ENCODE measurements at places on chromosomes 4 and X.

DNA sequence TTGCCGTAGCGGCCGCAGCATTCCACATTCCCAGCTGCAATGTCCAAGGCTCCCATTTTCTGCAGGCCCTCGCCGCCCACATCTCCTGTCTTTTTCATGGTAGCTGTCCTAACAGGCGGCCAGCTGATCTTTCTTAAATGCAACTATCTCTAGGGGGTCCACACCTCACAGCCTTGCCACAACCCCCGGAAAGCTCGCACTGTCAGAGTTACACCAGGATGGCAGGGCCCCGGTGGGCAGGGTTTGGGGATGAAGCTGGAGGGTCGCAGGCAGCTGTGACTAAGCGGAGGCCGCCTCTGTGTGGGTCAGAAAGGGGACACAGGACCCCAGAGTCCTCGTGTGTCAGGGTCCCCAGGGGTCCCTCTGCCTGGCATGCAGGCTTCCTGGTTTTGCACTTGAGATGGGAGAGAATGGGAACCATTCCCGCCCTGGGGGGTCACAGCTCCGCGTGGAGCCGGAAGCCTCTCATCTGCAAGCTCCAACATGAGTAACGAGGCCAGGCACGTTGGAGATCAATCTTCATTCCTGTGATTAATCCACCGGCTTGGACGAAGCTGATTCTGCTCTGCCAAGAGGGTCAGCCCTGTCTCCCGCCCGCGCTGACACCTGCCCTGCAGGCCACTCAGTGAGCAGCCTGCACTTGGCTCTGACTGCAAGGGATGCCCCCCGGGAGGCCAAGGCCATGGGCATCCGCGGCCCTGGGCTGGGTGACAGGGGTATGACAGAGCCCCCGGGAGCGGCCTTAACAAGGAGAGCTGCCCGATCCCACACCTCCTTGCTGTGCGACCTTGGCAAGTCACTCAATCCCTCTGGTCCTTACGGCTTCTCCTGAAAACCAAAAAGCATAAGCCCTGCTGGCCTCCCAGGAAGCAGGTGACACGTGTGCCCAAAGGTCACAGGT is 97.9 kb downstream of the ADRA2C start:
- no peak for DNase-seq

DNA sequence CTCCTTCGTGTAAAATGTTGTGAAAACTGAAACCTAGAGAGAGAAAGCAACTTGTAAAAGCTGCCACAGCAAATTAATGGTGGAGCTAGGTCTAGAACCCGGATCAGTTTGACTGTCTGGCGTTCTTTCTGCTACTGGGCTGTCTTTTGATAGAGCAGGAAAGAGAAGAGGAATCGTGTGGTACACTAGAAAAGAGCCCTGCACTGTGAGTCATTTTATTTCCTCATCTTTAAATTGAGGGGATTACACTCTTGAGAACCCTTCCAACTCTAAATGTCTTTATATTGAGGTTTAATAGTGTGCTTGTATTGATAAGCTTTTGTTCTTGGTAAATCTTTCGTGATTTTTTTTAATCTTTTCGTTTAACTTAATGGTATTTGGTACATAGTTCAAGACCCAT is 4.3 kb downstream of the WDR44 start:
- no peak for DNase-seq

GRCh38 chrX:33970028-33970967 is 161.8 kb downstream of the FAM47A start:
- no peak for DNase-seq

DNA sequence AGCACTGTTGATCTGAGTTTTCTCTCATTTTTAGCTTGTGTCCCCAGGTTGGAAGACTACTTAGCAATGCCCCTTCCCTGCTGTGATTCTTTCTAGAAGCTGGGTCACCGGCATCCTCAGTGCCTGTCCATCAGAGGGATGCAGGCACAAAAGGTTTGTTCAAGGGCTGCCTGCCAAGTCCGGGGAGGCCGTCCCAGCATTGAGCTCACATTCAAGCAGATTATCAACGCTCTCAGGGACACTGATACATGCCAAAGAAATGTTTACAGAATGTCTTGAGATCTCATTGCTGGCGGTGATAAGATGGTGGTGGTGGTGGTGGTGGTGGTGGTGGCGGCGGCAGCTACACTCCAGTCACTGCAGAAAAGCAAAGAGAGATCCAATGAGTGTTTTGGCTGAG is 79.6 kb upstream of the VCX3A start:
- no peak for DNase-seq

DNA sequence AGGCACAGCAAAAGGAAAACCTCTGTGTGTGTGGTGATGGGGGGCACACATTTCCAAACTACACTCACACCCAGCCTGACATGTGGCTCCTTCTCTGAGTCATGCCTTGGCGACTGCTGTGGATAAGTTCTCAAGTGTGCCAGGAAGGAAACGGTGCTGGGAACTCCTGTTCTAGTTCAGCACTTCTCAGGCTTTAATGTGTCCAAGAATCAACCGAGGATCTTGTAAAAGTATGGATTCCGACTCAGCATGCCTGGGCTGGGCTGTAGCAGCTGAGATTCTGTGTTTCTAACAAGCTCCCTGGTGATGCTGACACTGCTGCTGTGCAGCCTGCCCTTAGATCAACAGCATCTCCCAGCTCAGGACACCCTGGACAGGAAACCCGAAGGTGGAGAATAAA is 20.2 kb downstream of the CLNK start:
- no peak for DNase-seq

GRCh38 chrX:42755815-42756214 is 22.1 kb downstream of the PPP1R2C start:
- no peak for DNase-seq

- no peak for DNase-seq
These were observed 335.2 kb downstream of the FBXW7 start for GRCh38 chr4:152200511-152201333.

DNA sequence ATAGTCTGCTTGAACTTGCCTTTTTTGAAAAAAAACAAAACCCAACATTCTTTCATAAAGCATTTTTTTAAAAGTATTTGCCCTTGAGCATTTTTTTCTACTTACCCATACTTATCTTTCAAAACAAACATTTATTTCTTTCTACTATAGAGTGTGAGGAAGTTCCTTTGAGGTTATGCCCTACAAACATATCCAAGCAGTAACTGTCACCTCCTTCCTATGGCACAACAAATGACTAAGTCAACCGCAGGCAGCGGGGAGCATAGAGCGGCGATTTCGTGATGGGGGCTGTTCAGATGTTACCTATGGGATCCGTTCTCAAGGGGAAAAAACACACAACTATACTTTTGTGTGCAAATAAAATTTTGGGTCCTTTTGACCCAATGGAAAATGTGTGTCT is 19.4 kb downstream of the SPRY1 start:
- DNase-seq = peak; percentile 11

GRCh38 chr4:157727163-157727562 is 445.7 kb downstream of the GASK1B start:
- DNase-seq = no peak

- DNase-seq = no peak
These were observed 182.8 kb downstream of the PDGFC start for GRCh38 chr4:156788782-156789181.

DNA sequence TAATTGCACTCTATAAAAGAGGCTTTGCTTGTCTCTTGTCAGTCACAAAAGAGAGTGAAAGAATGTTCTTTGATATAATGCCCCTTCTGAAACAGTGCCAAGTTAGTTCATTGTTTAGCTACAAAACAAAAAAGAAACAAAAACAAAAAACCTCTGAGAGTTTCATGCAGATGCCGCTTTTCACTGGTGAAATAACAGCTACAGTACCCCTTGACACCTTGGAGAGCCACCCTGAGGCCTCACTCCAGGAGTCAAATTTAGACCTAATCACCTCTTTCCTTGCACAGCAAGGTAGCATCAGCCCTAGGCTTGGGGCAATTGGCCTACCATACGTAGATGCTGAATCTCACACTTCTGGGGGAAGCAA is 185.2 kb downstream of the UNC5C start:
- no peak for DNase-seq

GRCh38 chr4:165457793-165458192 is 79.0 kb downstream of the CPE start:
- DNase-seq = no peak

- DNase-seq = no peak
These were observed 2248.1 kb downstream of the ARAP2 start for GRCh38 chr4:33996075-33996718.

- no peak for DNase-seq
These were observed 821 bp upstream of the TMEM128 start for GRCh38 chr4:4248885-4249203.

DNA sequence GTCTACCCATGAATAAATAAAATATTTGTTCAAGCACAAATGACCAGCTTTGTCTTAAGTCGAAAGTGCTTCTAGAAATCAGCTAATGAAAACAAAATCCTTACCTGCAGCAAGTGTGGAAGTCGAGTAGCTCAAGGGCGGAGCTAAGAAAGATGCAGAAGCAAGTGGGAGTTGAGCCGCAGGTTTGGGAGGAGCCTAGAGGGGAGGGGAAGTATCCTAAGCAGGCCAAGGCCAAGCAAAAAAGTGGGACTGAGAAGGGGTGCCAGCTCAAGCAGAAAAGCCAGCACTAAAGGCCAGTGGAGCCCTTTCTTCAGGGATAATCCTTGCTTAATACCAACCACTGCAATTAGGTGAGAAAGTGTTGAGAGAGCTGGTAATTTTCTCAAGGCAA is 60.8 kb downstream of the DLG3 start:
- no peak for DNase-seq

- no peak for DNase-seq
These were observed 8.6 kb upstream of the MBNL3 start for GRCh38 chrX:132497432-132497831.

DNA sequence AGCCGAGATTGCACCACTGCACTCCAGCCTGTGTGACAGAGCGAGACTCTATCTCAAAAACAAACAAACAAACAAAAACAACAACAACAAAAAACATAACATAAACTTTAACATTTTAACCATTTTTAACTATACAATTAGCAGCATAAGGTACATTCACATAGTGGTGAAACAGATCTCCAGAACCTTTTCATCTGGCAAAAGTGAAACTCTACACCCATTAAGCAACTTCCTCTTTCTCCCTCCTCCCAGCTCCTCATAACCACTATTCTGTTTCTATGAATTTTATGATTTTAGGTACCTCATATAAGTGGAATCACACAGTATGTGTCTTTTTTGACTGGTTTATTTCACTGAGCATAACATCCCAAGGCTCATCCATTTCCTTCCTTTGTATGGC is 103.6 kb downstream of the FAM13A start:
- DNase-seq = no peak

- DNase-seq = no peak
These were observed 31.5 kb downstream of the CASP3 start for GRCh38 chr4:184617600-184618196.

DNA sequence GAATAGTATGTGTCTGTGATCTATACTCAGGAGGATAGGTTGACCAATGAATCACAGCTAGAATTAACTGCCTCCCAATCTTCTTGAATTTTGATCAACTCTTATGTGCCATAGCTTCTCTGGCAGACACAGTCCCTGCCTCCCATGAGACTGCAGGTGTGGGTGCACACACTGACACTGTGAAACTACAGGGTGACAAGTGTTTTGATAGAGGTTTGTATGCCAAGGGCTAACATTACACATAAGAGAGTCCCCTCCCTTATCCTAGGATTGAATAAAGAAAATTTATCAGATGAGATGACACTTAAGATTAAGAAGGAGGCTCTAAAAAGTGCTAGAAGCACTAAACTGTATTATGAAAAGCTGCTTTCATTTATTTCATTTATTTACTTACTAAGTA is 218.4 kb upstream of the BMP3 start:
- DNase-seq = no peak

DNA sequence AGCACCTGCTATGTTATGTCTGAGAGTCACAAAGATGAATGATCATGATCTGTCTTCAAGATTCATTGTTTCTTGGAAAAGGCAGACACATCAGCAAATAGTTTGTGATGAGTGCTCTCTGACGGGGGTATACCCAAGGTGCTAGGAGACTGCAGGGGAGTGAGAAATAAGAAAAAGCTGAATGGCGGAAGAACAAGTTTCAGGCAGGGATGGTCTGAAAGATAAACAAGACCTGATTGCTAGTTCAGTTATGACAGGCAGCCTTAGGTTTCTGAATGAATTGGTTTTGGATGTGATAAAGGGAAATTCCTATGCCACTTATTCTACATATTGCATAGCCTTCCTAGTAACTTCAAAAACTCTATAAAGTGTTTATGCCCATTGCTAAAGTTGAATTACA is 327.0 kb upstream of the DKK2 start:
- DNase-seq = no peak

DNA sequence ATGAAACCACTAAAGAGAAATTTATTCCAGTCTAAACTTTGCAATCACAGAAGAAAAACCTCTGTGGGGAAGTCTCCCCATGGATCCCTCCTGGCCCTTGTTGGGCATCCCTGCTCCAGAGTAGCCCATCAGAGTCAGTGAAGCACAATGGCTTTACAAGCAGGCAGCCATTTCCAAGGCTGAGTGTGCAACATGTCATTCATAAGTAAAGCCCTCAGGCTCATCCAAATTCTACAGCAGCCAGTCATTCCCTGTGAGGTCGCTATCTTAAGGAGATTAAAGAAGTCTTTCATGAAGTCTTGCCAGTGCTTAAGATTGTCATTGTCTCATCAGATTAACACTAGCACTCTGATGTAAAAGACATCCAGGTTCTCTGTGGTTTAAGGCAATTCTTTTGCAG is 17.0 kb upstream of the MAPK10 start:
- DNase-seq = no peak

- DNase-seq = no peak
These were observed 451.1 kb downstream of the PPARGC1A start for GRCh38 chr4:23438764-23439163.

DNA sequence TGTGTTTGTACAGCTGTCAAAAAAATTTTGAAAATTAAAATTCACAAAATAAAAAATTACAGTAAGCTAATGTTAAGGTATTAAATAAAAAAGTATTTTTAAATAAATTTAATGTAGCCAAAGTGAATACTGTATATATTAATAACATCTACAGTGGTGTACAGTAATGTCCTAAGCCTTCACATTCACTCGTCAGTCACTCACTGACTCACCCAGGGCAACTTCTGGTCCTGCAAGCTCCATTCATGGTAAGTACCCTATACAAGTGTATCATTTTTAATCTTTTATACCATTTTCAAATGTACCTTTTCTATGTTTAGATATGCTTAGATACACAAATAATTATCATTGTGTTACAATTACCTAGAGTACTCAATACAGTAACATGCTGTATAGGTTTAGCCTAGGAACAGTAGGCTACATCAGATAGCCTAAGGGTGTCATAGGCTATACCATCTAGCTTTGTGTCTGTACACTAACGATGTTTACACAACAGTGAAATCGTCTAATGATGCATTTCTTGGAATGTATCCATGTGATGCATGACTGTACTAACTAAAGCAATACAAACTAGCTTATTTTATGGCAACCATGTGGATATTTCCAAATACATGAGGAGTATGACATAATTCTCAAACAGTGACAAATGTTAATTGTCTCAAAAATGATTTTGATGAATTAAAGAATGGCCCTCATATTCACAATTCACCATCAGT is 13.7 kb downstream of the DDX60 start:
- no peak for DNase-seq

DNA sequence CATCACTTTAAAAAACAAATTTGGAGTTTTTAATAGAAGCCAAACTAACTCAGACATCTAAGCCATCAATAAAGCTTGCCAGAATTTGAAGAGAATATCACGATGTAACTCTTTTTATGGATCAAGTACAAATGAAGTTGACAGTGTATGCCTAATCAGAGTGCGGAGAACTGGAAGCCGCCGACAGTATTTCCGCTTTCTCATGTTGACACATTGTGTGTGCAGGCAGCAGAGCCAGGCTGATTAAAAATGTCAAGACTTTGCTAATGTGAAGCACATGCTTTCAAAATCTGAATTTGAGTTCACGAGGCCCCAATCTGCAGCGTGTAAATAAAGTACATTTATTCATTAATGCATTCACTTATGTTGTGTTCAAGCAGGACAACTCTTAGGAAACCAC is 161.2 kb downstream of the TENM3 start:
- no peak for DNase-seq
